ENCODE measurements at places on chromosomes 5 and 9.

- DNase-seq, result no peak
Measured at GRCh38 chr5:223791-224190, 5.7 kb downstream of the SDHA start.

DNA sequence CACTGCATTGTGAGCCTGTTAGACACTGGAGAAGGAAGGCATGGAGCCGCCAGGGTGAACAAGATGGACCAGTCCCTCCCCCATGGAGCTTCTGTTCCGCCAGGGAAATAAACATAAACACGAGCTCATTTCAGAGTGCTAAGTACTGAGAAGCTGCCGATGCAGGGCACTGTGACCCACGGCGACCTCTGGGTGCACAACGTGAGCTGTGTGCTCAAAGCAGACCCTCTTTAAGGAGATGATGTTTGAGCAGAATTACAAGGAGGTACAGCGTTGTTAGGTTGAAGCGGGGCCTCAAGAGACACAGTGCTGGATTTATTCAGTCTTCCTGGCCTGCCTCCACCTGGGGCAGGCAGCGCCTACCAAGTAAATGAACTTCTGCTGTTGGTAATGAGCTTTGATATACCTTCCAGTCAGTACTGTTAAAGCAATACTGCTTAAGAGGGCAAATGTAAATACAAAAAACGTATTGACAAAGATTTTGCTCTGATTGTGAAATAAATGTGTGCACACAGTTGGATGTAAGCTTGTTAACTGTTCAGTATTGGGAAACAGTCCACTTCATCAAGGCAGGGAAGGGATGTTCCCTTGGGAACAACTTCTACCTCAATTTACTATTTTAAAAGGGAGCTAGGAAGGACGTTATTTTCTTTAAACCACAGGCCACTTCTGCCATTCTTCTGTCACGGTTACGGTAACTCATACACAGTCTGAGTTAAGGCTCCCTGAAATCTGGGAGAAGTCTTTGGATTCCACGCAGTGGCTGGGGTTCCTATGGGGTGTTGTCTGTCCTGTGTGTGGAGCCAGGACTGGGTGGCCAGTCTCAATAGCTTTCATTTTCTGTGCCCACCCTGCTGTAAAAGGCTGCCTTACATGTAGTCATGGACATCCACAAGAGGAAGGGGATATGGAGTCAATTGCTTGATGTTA is 48.9 kb upstream of the DMRT1 start:
- no peak for DNase-seq

GRCh38 chr5:35852084-35852734 is 4.5 kb upstream of the IL7R start:
- DNase-seq, result no peak

DNA sequence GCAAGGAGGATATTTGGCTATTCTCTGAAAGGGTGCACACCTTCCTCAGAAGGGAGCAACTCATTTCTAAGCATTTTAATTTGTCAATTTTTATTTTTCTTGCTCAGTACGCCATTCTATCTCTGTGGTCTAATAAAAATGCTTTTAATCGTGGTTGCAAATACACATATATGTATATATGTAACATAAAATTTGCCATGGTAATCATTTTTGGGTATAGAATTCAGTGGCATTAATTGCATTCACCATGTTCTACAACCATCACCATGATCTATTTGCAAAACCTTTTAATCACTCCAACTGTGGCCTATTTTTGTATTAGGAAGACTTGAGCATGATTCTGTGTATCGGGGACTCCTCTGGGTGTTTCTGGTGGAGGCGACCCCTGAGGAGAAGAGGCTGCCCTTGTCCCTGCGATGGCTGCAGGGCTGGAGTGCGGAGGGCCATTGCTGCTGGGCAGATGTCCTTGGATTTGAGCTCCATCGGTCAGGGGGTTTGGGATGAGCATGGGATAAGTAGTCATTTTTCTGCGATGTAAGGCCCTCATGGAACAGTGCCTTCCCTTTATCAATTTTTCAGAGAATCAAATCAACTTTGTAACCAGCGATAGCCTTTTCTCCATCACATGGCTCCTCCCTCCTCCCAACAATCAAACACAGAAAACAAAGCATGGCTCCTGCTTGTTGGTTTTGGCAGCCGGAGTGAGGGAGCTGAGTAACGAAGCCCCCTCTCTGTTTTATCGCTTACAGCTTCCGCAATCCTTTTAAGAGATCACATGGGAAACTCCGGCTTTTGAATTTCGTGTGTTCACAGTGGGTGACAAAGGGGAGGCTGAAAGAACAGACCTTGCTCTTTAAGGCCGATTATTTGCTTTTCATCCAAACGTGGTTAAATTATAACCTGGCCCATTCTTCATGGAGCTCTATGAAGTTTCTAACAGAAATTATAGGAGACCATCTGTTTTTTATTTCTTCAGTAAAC is 187.3 kb downstream of the TENT4A start:
- DNase-seq, result no peak

GRCh38 chr5:138000102-138000723 is 32.7 kb downstream of the FAM13B start:
- DNase-seq, result no peak

All from stimulated activated CD8-positive, alpha-beta memory T cell treated with anti-CD3 and anti-CD28 coated beads, Interleukin-15, amount 100 ng/mL, for 1 hour (primary cell).